ENCODE measurements at places on chromosomes 6 and 20. TPM values are rescaled to one million over a fixed set of nuclear protein-coding genes. Genes with fewer than 3 reads are reported as not detected.

DNA sequence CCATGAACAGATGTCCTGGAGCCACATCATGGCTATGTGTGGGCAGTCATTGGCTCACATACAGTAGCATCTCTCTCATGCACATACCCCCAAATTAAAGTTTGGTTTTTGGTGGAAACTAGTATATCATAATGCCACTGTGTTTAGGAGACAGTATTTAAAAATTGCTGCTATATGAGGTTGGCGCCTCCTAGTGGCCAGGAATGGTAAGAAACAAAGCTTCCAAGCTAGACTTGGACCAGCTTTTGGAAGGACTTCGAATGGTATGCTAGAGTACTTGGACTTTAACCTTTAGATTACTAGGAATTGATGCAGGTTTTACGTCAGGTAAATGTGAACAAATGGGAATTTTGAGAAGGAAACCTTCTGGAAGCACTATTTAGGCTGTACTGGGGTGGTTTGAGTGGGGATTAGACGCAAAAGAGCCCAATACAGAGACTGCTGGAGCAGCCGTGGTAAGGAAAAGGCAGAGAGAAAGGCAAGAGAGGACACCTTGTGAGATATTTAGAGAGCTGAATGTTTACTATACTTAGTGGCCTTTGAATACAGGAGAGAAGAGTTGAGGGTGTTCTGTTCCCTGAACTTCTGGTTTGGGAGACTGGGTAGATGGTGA, 23.8 kb downstream of the PRSS35 start:
- peak; percentile 55 for DNase-seq

DNA sequence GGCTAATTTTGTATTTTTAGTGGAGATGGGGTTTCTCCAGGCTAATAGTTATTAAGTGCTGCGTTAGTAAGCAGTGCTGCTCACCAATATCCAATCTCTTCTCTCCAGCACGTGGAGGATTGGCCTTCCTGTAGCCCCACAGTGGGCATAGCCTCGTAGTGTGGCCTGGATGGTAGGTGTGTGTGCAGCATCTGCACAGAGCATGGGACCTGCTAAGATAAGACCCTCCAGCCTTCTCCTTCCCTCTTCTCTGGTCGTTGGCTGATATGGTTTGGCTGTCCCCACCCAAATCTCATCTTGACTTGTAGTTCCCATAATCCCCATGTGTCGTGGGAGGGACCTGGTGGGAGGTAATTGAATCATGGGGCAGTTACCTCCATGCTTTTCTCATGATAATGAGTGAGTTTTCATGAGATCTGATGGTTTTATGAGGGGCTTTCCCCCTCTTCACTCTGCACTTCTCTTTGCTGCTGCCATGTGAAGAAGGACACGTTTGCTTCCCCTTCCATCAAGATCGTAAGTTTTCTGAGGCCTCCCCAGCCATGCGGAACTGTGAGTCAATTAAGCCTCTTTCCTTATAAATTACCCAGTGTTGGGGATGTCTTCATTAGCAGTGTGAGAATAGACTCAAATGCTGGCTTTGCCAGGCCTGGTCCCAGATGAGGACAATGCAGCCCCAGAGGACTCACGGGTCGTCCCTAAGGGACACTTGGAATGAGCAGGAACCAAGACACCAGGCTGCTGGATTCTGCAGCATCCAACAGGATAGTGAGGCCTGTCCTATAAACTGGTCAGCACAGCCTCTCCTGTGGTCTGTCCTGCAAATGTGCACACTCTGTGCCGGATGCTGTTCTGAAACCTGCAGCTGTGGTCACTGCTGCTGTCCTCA, 63.4 kb upstream of the AFDN start:
- no peak for DNase-seq

- no peak for DNase-seq
These were observed 25.1 kb downstream of the TRIM27 start for GRCh38 chr6:28898710-28898965.

DNA sequence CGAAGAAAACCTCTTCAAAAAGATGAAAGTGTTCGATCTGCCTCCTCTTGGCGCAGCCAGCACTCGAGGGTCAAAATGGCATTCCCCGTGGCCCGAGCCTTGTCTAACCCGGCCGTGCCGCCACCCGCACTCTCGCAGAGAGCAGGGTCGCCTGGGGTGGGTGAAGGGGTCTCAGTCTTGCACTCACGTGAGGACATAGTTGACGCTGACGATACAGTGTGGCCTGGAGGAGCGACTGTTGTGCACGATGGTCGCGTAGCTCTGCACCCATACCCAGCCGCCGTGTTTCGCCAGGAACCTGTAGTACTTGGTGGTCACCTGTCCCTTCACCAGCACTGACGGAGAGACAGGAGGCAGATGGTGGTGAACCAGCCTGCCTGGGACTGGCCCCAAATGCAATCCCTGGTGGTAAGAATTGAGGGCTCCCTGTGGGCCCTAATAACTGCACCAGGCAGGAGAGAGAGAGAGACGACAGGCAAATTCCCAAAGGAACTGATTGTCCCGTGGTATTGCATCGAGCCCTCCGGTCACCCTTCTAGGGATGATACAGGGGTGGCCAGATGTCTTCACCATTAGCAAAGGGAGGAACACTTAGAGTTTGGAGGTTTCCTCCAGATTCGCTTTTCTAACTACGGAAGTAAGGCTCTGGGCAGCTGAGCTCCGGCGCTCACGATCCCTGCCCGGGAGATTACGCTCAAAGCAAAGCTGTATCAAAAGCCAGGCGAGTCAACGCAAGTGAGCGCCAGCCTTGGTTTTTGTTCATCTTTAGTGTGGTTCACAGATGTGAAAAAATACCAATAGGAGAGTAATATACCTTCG, 17.4 kb downstream of the SIM1 start:
- DNase-seq, result no peak

- no peak for DNase-seq
These were observed 150.0 kb downstream of the GJA10 start for GRCh38 chr6:90044182-90044832.

KIAA1755 gene
- not detected for total RNA-seq

HLA-G gene
- total RNA-seq, result 0.45 TPM

Data from Calu3 (cell line).